ENCODE measurements at places on chromosomes 3 and 15. TPM values are rescaled to one million over a fixed set of nuclear protein-coding genes. Genes with fewer than 3 reads are reported as not detected.

The GNL3 gene
- total RNA-seq: 66.0 TPM

The DPPA4 gene
- not detected for total RNA-seq

DNA sequence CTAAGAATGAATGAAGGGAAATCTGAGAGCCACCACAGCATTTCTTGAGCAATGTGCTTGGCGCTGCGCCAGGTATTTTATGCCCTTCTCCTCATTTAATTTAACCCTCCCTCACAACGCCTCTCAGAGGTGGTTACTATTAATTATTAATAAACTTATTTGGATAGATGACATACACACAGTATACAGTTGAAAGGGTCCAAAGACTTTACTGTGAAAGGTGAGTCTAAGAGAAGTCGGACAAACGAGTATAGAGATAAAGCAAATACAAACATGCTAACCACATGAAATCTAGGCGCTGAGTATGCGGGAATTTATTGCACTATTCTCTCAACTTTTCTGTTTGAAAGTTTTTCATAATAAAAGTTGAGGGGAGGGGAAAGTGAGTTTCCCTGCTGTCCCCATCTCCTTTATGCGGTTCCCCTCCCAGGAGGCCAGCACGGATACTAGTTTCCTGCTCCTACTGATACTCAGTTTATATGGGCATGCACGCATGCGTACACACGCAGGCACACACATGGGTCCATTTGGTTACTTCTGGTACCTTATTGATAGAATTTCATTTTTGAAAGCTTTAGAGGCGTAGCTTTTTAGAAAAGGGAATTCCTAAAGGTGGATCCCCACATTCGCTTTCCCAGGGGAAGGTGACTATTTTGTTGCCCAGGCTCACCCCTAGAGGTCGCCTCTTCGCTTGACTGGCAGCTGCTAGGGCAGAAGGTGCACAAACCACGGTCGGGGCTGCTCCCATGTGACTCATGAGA is 28.5 kb upstream of the KCTD6 start:
- no peaks in the 10 kb centered on the region for H3K36me3 ChIP-seq
- H3K27me3 ChIP-seq: no peaks in the 10 kb centered on the region
- no peak overlapping the region for H3K4me3 ChIP-seq
- H3K27ac ChIP-seq: no peak overlapping the region
- peak; percentile 85 for DNase-seq
- H3K4me1 ChIP-seq: peaks cover 4% of the 10 kb centered on the region

The CCDC33 gene
- not detected for total RNA-seq

DNA sequence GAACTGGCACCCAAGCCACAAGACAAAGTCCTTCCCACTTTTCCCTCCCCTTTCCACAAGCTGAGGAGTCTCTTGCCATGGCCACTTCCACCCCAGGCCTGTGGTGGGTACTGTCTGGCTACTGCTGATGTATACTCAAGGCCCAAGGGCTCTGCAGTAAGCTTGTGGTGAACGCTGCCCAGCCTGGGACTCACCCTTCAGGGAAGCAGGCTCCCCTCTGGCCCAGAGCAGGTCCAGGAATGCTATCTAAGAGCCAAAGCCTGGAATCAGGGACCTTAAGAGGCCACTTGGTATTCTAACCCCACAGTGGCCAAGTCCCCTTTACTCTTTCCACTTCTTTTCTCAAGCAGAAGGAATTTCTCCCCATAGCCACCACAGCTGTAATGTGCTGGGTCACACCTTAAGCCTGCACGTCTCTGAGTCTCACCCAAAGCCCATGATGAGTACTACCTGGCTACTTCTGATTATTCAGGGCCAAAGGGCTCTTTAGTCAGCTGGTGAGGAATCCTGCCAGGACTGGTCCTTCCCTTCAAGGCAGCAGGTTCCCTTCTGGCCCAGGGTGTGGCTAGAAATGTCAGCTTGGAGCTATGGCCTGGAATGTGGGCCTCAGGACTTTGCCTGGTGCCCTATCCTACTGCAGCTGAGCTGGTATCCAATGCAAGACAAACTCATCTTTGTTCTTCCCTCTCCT is 4.0 kb downstream of the PATL2 start:
- no peaks in the 10 kb centered on the region for H3K27me3 ChIP-seq
- DNase-seq: no peak
- no peak overlapping the region for H3K4me3 ChIP-seq
- H3K27ac ChIP-seq: no peak overlapping the region
- no peaks in the 10 kb centered on the region for H3K36me3 ChIP-seq
